Liver (tissue), 10 donors: ENCODE measurements at places on chromosomes 7 and 10. TPM values are rescaled to one million over a fixed set of nuclear protein-coding genes. Genes with fewer than 3 reads are reported as not detected.

The CHAT gene
- not detected for polyA plus RNA-seq

The OR2A1 gene
- polyA plus RNA-seq = 0.01 TPM

The TMEM176A gene
- 703 TPM for polyA plus RNA-seq

The SLC13A1 gene
- not detected for polyA plus RNA-seq

The EPO gene
- 5.3 TPM for polyA plus RNA-seq

DNA sequence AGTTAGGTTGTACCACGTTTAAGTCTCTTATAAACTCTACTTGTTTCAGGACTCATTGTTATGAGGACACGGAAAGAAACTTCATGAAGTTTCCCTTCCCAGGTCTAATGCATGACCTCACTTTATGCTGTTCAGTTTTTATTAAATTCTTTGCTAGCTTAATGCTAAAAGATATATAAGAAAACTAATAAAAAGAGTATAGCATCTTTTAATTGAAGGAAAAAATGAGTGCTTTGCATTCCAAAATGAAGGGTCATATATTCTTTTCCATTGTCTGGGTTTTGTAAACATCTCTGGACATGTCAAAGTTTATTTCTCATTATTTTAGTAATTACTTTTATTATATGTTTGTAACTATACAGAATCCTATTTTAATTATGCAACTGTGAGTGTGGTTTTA, 255.8 kb downstream of the CREB5 start:
- no peaks in the 10 kb centered on the region for H3K27me3 ChIP-seq
- H3K27ac ChIP-seq = no peak overlapping the region
- no peaks in the 10 kb centered on the region for H3K4me1 ChIP-seq
- no peak for DNase-seq
- H3K36me3 ChIP-seq = no peaks in the 10 kb centered on the region

GRCh38 chr7:140609646-140610045, 31.0 kb downstream of the DENND2A start:
- no peak for DNase-seq
- no peaks in the 10 kb centered on the region for H3K36me3 ChIP-seq
- peaks cover 2% of the 10 kb centered on the region for H3K4me1 ChIP-seq

DNA sequence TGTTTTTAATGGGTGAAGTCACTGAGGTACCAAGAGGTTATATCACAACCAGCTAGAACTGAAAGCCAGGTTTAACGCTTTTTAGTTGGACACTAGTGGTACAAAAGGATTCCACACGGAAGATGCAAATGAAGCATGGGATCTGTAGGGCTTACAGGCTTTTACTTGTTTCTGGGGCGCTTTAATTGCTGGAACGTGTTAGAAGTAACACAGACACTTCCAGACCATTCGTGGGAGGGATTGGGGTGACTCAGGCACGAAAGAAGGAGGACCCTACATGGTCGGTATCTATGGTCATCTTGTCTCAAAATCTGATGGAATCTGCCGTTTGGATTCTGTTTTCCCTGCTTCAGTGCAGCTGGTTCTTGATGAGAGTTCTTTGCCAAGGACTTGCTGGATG, 1.0 kb downstream of the YKT6 start:
- H3K27ac ChIP-seq = no peak overlapping the region
- H3K4me3 ChIP-seq = peak overlapping the region; percentile 93
- no peak for DNase-seq

- H3K4me3 ChIP-seq = no peak overlapping the region
- no peaks in the 10 kb centered on the region for H3K4me1 ChIP-seq
Observed at GRCh38 chr7:106720641-106721040, 59.7 kb upstream of the CCDC71L start.

DNA sequence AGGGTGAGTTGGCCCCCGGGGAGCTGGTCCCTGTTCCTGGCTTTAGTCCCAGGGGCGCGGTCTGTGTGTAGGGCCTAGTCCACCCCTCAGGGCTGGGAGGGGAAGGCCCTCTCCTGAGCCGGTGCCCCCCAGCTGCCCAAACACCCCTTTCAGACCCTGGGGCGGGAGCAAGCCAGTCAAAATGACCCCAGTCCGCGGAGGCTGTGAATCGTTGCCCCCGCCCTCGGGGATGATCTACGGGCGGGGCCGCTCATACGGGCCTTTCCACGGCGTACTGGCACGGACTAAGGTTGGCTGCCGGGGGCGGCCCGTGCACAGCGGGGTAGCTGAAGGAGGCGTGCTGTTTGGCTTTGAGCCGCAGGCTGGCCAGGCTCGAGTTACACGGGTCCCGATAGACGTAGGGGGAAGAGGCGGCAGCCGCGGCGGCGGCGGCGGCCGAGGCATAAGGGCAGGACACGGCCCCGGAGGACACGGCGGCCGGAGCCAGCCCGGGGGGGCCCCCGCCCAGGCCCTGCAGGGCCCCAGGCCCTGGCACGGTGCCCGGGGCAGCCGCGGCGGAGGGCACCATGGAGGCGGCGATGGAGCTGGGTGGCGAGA, 4.3 kb downstream of the ELOVL3 start:
- H3K36me3 ChIP-seq = no peaks in the 10 kb centered on the region
- no peak overlapping the region for H3K27ac ChIP-seq
- peaks cover 14% of the 10 kb centered on the region for H3K4me1 ChIP-seq
- no peak for DNase-seq
- H3K27me3 ChIP-seq = no peaks in the 10 kb centered on the region
- no peak overlapping the region for H3K4me3 ChIP-seq

DNA sequence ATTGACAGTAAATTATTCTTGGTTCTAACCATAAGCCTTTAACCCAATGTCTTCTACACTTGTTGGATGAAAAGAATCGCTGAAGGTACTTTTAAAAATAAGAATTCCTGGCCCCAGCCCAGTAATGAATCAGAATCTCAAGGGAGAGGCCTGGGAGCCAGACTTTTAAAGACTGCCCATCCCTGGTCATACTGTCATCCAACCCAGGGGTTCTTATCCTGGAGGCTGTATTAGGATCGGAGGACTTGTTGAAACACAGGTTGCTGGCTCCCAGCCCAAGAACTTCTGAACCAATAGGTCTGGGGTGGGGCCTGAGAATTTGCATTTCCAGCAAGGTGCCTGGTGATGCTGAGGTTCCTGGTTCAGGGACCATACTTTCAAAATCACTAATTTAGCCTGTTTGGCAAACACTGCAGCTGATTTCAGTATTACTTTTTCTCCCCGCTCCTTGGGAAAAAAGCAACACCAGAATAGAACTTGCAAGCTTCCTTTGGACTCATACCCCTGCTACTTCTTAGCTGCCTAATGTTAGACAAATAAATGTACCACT, 79.5 kb upstream of the FAM133B start:
- no peak overlapping the region for H3K27ac ChIP-seq
- no peaks in the 10 kb centered on the region for H3K36me3 ChIP-seq
- peaks cover 12% of the 10 kb centered on the region for H3K4me1 ChIP-seq
- H3K27me3 ChIP-seq = no peaks in the 10 kb centered on the region
- H3K4me3 ChIP-seq = no peak overlapping the region

DNA sequence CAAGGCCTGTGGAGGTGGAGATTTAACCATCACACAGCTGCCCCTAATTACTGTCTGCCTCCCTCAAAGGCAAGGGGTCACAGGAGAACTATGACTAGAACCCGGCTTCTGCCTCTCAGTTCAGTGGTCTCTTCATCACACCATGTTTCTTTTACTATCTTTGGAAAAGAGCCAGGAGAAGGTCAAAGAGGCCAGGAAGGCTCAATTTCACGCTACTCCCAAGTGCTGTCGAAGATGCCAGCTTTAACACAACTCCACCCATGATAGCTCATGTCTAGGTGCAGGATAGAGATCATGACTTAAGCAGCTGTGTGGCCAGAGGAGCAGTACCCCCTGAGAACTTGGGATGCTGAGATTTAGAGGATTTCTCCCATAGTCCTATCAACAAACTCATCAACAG, 60.5 kb upstream of the OPALIN start:
- H3K27ac ChIP-seq = no peak overlapping the region
- no peak overlapping the region for H3K4me3 ChIP-seq
- no peaks in the 10 kb centered on the region for H3K4me1 ChIP-seq

GRCh38 chr7:157936976-157937375, 600.2 kb downstream of the DNAJB6 start:
- no peaks in the 10 kb centered on the region for H3K27me3 ChIP-seq
- H3K4me1 ChIP-seq = no peaks in the 10 kb centered on the region
- no peak for DNase-seq
- no peaks in the 10 kb centered on the region for H3K36me3 ChIP-seq
- no peak overlapping the region for H3K4me3 ChIP-seq

DNA sequence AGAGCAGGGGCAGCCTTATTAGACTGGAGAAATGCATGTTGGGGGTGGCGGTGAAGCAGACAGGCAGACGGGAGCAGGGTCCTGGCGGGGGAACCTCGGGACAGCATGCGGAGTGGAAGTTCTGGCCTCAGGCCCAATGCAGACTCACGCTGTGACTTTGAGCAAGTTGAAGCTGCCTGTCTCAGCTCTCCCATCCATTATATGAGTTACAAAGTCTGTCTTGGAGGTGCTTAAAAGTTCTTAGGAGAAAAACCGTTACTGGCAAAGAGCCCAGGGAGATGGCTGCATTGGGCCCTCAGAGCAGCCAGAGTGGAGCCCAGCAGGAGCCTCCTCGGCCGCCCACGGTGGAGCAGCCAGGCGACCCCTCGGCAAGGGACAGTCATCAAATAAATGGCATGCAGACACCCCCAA, 509.5 kb downstream of the PLXNA4 start:
- H3K27me3 ChIP-seq = no peaks in the 10 kb centered on the region
- H3K4me1 ChIP-seq = no peaks in the 10 kb centered on the region
- no peak overlapping the region for H3K4me3 ChIP-seq
- H3K27ac ChIP-seq = no peak overlapping the region

DNA sequence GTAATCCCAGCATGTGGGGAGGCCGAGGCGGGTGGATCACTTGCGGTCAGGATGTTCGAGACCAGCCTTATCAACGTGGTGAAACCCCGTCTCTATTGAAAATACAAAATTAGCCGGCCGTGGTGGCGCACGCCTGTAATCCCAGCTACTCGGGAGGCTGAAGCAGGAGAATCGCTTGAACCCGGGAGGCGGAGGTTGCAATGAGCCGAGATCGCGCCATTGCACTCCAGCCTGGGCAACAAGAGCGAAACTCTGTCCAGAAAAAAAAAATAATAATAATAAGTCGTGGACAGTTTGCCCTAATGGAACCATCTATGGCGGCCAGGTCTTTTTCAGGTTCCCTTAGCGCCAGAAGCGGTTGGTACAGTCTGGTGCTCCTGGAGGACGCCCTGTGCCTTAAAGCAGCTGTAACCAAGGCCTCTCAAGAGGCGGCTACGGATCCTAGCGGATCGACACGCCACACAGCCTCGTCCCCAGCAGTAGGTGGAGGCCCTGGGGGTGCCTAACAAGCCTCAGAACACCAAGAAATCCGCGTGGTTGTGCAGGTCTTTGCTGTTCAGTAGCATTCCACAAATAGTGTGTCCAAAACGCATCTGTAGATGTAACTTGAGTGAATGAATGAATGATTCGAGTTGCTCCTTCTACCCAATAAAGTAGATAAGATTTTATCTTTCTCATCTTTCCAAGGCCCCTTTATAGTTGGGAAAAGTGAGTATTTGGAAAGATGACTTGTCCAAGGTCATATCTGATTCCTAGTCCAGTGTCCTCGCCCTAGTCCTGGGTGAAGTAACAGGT, 982 bp downstream of the PGAM1 start:
- H3K27ac ChIP-seq = peak overlapping the region; percentile 93
- H3K36me3 ChIP-seq = peaks cover 16% of the 10 kb centered on the region
- peak overlapping the region; percentile 98 for H3K4me3 ChIP-seq

DNA sequence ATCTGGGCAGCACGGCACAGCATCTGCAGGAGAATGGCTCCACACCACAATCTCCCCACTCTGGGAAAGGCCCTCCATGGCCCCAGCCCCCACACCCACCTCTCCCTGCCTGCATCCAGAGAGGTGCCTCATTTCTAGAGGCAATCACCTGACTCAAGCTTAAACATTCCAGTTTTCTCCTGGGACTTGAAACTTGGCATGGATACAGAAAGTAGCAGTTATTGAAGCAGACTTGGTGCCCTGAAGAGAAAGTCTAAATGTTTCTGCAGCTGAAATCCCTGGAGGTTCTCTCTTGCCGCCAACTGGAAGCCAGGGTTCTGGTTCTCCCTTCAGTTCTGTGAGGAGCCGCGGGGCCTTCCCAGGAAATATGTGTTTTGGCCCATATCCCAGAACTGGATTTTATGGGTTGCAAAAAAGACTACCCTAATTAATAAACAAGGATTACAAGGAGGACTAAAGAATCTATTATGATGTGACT, 122.8 kb downstream of the SKIDA1 start:
- no peaks in the 10 kb centered on the region for H3K27me3 ChIP-seq
- no peak overlapping the region for H3K27ac ChIP-seq
- H3K4me3 ChIP-seq = no peak overlapping the region
- DNase-seq = no peak
- H3K36me3 ChIP-seq = no peaks in the 10 kb centered on the region

GRCh38 chr7:149883048-149883438, 9.3 kb downstream of the ATP6V0E2 start:
- peak overlapping the region; percentile 8 for H3K27ac ChIP-seq
- no peak for DNase-seq
- peaks cover 35% of the 10 kb centered on the region for H3K4me1 ChIP-seq

GRCh38 chr10:22097696-22098095, 94.2 kb upstream of the DNAJC1 start:
- no peaks in the 10 kb centered on the region for H3K4me1 ChIP-seq
- no peaks in the 10 kb centered on the region for H3K36me3 ChIP-seq
- no peak overlapping the region for H3K4me3 ChIP-seq
- H3K27ac ChIP-seq = no peak overlapping the region

GRCh38 chr7:85261336-85261735, 74.5 kb upstream of the SEMA3D start:
- no peaks in the 10 kb centered on the region for H3K36me3 ChIP-seq
- no peaks in the 10 kb centered on the region for H3K27me3 ChIP-seq
- no peak overlapping the region for H3K27ac ChIP-seq
- H3K4me3 ChIP-seq = no peak overlapping the region
- DNase-seq = no peak

- no peak for DNase-seq
- peaks cover 9% of the 10 kb centered on the region for H3K4me1 ChIP-seq
- H3K4me3 ChIP-seq = no peak overlapping the region
- H3K36me3 ChIP-seq = no peaks in the 10 kb centered on the region
- no peaks in the 10 kb centered on the region for H3K27me3 ChIP-seq
- no peak overlapping the region for H3K27ac ChIP-seq
Observed at GRCh38 chr7:88396948-88397322, 90.2 kb upstream of the STEAP4 start.

- DNase-seq = peak; percentile 36
- H3K27ac ChIP-seq = peak overlapping the region; percentile 42
- no peaks in the 10 kb centered on the region for H3K36me3 ChIP-seq
- H3K27me3 ChIP-seq = no peaks in the 10 kb centered on the region
- peak overlapping the region; percentile 77 for H3K4me3 ChIP-seq
Observed at GRCh38 chr10:21173802-21174714, 276.9 kb upstream of the NEBL start.

DNA sequence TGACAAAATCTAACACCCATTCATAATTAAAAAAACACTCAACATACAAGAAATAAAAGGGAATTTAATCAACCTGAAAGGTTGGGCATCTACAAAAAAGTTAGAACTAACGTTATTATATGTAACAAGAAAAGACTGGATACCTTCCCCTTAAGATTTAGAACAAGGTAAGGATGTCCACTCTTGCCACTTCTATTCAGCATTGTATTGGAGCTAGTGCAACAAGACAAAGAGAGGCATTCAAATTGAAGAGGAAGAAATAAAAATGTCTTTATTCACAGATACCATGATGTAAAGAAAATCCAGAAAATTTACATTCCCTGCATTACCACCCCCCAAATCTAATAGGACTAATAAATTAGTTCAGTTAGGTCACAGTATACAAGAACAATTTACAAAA, 18.3 kb downstream of the FAM149B1 start:
- H3K27ac ChIP-seq = no peak overlapping the region
- no peak for DNase-seq
- no peak overlapping the region for H3K4me3 ChIP-seq
- no peaks in the 10 kb centered on the region for H3K27me3 ChIP-seq
